ENCODE measurements at places on chromosomes 3 and 15.

DNA sequence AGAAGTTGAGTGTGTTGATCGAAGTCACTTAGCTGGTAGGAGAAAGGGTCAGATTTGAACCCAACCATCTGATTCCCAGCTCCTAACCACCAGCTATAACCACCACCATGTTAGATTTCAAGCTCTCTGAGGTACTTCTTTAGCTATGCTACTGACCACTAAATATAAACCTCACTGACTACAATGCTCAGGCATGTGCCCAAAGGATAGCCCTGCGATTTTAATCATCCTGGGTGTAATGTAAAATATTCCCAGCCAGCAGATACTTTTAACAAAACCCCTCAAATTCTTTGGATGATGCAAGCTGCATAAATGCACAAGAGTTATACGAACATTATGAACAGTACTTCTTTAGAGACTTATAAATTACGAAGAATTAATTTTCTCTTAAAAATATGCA lies 115.2 kb upstream of the TSC22D2 start:
- no peak for DNase-seq

GRCh38 chr3:33083958-33084357 lies 13.0 kb downstream of the GLB1 start:
- no peak for DNase-seq

DNA sequence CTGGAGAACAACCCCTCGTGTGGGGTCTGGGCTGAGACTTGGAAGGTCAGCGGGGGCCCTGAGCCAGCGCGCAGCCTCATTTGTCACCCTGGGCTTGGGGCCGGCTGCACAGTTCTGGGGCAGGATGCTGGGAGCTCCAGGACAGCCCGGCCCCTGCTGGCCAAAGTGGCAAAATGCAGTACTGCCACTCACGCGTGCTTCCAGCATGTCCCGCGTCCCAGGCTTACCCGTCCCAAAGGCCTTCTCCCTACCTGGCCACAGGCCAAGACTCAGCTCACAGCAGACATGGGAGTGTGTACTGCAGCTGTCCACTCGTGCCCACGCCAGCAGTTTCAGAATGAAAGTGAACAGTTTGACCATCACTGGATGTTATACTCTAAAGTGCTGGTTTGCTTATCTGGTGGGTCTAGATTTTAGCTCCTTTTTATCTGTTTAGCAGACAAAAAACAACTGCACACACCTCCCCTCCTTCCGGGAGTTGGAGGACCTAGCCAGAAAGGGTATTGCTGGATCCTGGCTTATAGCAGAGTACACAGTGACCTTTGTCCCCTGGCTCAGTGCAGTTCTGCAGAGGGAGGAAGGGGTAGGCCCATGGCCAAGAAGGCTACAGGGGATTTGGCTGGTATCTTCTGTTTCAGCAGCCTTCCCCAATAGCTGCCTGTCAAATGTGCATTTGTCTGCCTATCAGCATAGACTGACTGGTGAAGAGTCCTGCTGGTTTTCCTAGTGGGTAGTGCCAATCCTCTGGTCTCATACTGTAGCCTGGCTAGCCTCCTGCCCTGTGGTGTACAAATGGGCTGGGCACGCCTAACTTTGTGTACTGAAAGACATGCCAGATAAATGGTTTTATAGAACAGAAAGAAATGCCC lies 23.2 kb upstream of the IP6K2 start:
- DNase-seq: peak; percentile 72

DNA sequence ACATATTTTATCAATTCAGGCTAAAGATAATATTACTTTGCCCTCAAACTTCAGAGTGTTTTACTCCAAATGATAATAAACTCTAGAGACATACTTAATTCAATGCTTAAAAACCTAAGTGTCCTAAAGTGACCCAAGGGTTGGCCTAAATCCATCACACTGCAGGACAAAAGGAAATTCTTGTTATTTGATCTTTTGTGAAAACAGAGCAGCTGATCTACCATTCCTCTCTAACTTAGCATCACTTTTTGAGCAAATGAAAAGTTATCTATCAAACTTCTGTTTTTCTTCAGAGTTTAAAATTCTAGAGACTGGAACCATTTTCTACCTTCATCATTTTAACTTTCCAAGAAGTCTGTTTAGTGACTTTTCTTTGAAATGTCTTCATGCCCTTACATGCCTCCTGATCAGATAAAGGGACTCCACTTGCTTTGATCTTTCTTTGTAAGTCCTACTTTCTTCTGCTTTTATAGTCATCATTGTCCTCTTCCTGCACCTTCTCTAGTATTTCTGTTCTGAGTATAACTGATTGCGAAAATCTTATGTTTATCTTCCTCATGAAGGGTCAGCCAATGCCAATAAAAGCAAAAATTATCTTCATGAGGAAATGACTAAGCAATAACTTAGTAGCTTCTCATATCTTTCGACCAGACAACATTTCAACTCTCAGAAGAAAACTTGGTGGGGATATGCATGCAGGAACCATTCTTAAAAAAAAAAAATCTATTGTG lies 378.7 kb upstream of the TGFBR2 start:
- DNase-seq: peak; percentile 74

DNA sequence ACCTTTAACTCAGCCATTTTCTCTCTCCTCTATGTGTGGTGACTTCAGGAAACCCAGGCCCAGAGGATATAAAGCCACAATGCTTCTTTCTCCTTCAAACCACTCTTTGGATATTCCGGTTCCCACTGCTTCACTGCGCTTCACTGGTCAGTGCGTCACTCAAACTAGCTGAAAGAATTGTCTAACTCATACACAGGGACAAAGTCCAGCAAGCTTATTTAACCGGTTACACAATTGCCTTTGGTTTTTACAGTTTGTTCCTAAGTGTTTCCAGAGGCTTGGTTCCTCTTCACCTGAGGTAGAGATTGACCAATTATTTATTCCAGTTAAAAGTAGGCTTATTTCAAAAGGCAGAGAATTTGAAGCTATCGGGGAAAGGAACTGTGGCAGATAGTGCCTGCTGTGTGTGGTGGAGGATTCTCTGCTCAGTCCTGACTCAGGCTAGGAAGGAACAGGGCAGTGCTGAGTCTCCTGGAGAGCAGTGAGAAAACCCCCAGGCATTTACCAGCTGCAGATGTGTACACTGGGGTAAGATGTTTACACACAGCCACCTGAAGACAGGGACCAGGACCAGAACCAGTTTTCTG lies at the start of gene HGD:
HGD (minus strand) TSS at position 145 of the 587 bp plus-strand sequence; CDS start at position 17, 128 bp downstream.
- no peak for DNase-seq

GRCh38 chr3:123076496-123077418 lies 9.9 kb downstream of the PDIA5 start:
- DNase-seq: no peak
